NCI-H774 (cell line): ENCODE measurements at places on chromosomes 1 and 21.

- peak; percentile 11 for DNase-seq
These were observed 362.4 kb downstream of the HHAT start for GRCh38 chr1:210691039-210691610.

- no peak for DNase-seq
These were observed 43.3 kb upstream of the USP25 start for GRCh38 chr21:15686506-15686905.

DNA sequence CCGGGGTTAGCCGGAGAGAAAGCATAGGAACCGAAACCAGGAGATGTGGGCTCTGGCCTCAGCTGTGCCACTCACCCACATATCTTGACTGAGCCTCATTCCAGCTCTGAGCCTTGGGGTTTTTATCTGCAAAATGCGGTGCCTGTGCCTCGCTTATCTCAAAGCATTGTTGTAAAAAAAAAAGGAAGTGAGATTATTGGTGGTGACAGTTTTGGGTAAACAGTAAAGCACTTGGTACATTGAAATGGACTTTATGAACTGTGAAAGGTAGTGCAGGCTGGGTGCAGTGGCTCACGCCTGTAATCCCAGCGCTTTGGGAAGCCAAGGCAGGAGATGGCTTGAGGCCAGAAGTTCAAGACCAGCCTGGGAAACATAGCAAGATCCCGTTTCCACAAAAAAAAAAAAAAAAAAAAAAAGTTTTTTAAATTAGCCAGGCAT lies 3.8 kb downstream of the PTAFR start:
- DNase-seq, result no peak

GRCh38 chr1:226986496-226987178 lies 46.5 kb downstream of the COQ8A start:
- no peak for DNase-seq

DNA sequence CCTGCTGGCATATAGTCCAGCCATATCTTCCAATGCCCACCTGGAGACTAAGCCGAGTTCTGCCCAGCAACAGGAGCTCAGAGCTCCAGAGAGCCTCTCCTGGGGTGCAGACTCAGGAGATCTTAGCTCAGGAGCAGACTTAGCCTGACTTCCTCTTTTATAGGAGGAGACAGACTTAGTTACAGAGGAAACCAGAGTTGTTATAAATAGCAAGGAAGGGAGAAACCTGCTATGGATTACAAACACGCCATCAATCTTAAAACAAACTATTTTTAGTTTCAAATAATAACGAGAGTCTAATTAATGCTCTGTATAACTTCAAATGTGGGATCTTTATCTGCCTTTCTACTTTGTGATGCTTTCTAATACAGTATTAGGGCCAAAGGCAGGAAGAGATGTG lies 3.3 kb upstream of the KIF21B start:
- no peak for DNase-seq

GRCh38 chr1:99965646-99966375 lies 4.0 kb upstream of the SLC35A3 start:
- DNase-seq, result no peak
